ENCODE measurements at places on chromosomes 1 and 21.
A peak's percentile ranks its signal among the peaks of the same experiment; 100 is the strongest.

DNA sequence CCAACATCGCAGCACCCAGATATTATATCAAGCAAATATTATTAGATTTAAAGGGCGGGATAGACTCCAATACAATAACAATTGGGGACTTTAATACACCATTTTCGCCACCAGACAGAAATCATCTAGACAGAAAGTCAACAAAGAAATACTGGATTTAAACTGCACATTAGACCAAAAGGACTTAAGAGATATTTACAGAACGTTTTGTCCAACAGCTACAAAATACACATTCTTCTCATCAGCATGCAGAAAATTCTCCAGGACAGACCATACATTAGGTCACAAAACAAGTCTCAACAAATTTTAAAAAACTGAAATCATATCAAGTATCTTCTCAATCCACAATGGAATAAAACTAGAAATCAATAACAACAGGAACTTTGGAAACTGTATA is 121.2 kb downstream of the ACBD6 start:
- DNase-seq: no peak

DNA sequence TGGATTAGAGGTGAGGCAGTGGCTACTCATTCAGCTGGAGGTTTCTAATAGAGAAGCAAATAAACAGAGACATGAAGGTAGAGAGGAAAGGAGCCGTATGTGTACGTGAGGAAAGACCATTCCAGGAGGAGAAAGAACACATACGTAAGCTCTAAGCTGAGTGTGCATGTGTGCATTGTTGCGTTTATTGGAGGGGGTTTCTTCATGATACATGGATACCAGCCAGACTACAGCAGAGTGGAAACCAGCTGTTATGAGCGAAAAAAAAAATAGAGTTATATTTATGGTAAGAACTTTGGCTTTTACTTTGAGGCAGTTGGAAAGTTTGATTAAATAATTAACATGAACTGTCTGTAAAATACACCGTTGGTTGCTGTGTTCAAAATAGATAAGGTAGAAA is 173.4 kb upstream of the RGS18 start:
- DNase-seq: no peak

DNA sequence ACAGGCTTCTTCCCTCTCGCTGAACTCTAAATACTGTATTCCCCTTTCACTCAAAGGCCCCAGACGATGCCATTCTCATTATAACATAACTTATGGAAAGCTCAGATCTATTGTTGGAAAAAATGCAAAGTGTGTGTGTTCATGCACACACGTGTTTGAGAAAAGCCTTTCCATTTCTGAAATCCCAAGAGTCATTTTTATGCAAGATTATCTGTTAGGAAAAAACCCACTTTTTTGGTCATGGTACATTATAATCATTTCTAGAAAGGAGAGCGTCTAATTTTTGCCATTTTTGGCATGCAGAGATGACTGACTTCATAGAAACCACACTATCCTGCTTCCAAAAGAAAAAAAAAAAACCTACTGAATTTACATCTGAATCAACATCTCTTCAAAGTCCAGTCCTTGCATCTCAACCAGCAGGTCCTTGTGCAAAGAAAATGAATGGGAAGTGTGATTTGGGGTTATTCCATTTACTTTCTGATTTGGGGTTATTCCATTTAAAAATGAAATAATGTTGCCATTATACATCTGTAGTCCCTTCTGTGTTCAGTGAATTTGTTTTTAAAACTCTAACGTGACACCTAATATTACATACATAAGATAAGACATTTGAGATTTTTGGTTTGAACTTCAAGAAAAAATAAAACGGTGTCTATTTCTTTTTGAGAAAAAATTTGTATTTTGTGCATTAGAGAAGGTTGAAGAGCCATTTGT is 150.3 kb downstream of the DHRS3 start:
- no peak for DNase-seq

GRCh38 chr1:244653439-244654107 is 647 bp downstream of the DESI2 start:
- no peak for DNase-seq

DNA sequence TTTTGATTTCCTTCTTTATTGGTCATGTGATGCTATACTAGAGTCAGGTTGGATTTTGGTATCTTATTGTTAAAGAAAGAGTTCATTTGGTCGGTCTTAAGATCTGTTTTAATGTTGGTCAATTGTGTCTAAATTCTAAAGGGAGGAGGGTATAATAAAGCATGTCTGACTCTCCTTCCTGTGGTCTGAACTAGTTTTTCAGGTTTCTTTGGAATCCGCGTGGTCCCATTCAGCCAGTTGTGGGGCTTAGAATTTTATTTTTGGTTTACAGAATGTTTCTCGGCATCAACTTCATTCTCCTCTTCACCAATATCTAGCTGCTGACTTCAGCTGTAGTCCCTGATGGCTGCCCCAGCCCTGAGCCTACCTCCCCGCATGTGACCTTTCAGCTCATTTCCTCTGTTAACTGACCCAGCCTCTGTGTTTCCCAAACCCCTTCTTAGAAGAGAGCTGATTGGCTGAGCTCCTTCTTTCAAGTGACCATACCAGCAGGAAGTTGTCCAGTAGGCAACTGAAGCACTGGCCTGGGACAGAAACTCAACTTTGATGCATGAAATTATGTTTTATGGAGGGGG is 8.7 kb upstream of the MYOC start:
- DNase-seq: no peak

DNA sequence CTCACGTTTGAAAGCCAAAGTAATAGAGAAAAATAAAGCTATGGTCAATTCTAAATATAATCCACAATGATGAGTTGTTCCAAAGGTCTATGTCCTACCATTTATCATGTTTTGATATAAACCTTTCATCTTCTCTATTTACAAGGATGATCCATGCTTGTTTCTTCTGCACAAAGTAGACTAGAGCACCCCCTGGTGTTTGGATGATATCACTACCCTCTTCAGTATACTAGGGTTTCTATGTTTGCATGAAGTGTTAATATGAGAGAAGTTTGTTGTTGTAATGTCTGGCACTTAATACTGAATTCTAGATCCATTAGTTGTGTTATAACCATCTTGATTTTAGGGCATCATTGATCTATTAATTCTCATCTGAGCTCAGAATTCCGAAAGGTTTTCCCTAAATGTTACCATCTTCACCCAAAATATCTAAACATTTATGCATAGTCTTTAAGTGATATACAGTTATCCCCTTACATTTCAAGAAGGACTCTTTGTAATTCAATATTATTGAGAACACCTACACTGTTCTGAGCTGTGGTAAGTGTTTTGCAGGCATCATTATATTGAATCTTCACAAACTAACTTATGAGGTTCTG is 21.1 kb downstream of the CLDN8 start:
- DNase-seq: no peak

- DNase-seq: no peak
Measured at GRCh38 chr1:48203287-48203900, 19.1 kb upstream of the SLC5A9 start.

DNA sequence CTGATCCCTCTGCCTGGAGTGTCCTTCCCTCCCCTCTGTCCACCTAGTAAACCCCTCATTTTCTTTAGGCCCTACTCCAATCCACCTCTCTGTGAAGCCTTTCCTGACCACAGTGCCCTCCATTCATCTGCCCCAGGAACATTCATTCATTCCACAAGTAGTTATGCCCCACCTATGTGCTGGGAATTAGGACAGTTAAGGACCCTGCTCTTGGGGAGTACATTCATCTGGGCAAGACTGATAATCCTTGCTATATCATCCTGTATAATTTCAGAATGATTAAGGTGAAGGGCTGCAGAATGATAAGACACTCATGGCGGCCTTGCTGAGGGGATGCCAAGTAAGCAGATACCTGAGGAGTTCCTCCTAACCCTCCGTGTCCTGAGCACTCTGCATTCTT is 10.3 kb upstream of the FAM20B start:
- no peak for DNase-seq

DNA sequence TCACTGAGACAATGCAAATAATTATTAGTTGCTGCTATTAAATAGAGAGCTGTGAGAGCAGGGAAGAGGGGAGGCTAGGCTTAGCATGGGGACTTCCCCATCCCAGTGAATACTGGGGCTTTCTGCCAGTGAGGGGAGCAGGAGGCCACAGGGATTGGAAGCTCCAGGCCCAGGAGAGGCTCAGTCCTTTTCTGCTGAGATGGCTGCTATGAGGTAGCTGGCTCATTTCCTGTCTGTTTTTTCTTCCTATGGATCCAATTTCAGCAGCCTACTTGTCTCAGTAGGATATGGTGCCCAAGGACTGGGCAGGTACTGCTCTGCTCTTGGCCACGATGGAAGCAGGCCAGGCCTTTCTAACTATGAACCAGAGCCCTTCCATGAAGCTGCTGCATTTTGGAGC is 10.0 kb downstream of the STMN1 start:
- DNase-seq: no peak

DNA sequence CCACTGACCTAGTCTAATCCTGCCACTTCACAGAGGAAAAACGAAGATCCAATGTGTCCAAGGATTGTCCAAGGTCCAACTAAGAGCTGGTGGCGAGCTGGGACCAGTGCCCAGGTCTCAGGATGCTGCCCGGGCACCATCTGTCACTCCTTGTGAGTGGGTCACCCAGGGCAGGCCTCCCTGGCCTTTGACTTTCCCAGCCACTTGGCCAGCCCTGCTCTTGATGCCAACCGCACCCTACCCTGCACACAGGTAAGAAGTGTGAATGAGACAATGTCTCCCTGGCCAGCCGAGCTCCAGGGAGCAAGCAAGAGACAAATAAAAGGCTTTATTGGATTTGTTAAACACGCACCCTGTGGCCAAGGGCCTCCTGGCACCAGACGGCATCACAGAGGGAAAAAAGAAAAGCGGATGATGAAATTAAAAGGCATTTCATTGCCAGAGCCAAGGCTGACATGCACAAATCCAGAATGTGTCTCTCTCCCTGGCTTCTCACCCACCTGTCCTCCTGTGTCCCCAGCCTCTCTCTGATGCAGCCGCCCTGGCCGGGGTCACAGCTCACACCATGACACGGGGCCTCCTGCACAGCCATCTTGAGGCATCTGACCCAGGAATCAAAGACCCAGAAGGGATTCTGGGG is 72.8 kb downstream of the CAMK2N1 start:
- DNase-seq: no peak

DNA sequence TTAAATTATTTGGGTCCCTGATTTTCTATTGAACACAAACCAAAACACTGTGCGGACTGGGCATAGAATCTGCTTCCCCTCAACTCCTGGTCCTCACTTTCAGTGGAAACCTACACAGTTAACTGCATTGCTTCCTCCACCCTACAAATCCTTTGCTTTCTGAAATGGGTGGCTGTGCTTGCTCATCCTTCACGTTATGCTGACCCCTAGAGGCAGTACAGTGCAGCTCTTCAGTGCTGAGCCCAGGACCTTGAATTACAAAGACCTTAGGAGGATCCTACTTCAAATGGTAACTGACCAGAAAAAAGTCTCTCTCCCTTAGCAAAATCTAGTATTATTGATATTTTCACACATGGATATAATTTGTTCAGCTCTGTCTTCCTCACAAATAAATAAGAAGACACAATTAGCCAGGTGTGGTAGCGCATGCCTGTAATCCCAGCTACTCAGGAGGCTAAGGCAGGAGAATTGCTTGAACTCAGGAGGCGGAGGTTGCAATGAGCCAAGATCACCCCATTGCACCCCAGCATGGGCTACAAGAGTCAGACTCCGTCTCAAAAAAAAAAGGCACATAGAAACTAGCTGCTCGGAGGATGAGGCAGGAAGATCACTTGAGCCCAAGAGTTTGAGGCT is 63.4 kb upstream of the L1TD1 start:
- peak; percentile 14 for DNase-seq

DNA sequence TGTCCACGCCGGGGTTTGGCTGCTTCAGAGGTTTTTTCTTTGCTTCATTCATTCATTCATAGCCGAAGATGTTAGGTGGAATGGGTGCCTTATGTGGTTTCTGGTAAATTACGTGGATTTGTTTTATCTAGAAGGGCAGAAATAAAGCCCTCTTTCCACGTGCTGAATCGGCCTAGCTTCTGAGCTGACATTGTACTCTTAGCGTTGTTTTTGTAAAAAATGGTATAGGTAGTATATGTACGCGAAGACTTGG is 1.5 kb downstream of the GALNT2 start:
- DNase-seq: no peak

GRCh38 chr1:21291184-21291583 is 921 bp upstream of the ECE1 start:
- no peak for DNase-seq

DNA sequence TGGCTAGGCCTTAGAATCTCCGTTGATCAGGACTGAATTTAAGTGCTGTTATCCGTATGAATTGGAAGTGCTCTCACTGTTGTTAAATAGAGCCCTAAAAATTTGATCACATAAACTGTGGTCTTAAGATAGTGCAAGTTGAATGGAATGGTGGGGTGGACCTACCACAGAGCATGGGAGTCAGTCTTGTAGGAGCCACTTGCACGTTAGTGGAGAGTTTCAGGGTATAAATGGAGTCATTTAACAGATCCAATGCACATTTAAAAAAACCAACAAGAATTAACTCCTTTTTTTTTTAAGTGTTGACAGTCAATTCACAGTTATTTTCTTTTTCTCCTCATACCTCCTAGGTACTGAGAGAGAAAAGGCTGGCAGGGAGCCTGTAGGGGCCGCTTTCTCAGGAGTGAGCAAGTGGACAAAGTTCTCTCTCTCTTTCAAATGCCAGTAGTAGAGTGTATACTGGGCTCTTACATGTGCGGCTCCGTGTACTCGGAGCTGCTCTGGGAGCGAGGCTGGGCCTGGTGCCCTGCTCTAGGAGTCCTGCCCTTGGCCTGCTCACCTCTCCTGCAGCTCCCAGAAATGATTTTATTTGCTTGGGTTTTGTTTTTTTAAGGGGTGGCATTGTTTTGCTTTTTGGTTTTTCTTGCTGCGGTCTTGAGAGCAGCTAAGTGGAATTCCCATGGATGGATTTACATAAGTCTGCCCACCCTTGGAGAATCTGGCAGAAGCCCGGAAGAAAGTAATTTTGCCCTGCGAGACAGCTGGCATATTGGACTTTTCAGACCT is 91.3 kb downstream of the ATP5PO start:
- no peak for DNase-seq

DNA sequence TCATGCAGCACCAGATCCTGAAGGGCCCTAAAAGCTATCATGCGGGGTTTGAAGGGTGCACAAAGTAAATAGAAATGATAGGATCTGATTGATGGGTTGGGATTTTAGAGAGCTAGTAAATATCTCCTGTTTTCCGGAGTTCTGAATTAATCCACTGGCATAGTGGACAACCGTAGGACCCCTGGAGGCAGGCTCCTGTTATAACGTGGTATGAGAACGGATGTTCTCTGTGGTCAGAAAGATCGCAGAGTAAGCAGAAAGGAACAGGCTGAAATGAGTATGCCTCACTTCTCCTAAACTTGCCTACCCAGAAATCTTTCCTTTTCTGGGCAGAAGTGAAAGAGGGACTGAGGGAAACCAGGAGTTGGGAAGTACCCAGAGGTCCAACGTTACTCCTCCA is 470.8 kb downstream of the AJAP1 start:
- DNase-seq: no peak
